Diencephalon (tissue), 1 donor: ENCODE measurements at places on chromosomes 6 and 20. TPM values are rescaled to one million over a fixed set of nuclear protein-coding genes. Genes with fewer than 3 reads are reported as not detected.

The ULBP3 gene
- 14.1 TPM for total RNA-seq

The PGC gene
- not detected for total RNA-seq

The LY6G6C gene
- not detected for total RNA-seq

The IFT52 gene
- 76.4 TPM for total RNA-seq

The RPL10A gene
- 977 TPM for total RNA-seq

The NCOA3 gene
- 40.8 TPM for total RNA-seq

The OR2J3 gene
- not detected for total RNA-seq

The WFDC5 gene
- not detected for total RNA-seq

The SLC32A1 gene
- total RNA-seq, result 34.4 TPM

The MYLK4 gene
- 1.2 TPM for total RNA-seq
